Panc1 (cell line): ENCODE measurements at places on chromosomes 5 and 9.
A peak's percentile ranks its signal among the peaks of the same experiment; 100 is the strongest.

DNA sequence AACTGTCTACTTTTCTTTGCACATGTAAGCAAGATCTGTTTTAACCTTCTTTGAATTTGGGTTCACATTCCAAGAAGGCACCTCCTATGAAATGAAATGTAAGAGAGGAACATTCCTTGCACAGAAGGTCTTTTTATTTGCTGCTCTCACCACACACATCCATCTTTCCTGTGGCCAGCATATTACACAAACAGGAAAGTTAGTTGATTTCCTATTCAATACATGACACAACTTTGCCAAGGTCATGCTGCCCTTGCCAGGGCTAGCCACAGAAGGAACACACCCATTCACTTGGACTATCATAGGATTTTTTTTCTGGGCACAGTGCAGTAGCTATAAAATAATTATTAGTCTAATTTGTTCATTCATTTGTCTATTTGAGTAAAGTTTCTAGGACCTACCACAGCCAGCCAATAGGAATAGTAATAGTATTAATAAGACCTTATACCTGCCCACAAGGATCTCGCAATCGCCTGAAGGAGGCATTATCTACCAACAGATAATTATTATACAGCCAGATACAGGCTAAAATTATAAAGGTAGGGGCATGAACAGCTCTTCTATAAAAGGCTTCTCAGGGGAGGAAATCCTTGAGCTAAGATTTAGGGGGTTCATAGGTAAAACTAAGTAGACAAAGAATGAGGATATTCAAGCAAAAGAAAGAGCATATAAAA, 78.1 kb upstream of the NREP start:
- no peak for DNase-seq

- DNase-seq: peak; percentile 54
Measured at GRCh38 chr5:125559296-125559695, 812.9 kb upstream of the ZNF608 start.

DNA sequence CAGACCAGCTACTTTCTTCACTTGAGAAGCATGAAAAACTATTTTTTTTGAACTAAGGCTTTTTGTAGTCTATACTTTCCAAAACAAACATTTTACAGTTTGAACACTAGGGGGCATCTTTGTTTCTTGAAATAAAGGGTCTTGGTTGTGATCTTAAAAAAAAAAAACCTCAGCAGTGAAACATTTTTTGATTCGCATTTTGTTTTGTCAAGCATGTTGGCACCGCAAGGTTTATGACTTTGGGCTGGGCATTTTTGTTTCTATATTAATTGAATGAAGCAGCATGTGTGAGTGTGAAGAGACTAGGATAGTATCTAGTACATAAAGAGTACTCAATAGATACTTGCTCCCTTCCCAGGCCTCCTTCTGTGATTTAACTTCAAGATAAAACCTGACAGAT, 31.6 kb upstream of the ACOT12 start:
- DNase-seq: no peak

GRCh38 chr5:61949054-61949678, 356.8 kb upstream of the KIF2A start:
- DNase-seq: no peak

GRCh38 chr9:82997476-82998140, 65.3 kb downstream of the RASEF start:
- DNase-seq: no peak

DNA sequence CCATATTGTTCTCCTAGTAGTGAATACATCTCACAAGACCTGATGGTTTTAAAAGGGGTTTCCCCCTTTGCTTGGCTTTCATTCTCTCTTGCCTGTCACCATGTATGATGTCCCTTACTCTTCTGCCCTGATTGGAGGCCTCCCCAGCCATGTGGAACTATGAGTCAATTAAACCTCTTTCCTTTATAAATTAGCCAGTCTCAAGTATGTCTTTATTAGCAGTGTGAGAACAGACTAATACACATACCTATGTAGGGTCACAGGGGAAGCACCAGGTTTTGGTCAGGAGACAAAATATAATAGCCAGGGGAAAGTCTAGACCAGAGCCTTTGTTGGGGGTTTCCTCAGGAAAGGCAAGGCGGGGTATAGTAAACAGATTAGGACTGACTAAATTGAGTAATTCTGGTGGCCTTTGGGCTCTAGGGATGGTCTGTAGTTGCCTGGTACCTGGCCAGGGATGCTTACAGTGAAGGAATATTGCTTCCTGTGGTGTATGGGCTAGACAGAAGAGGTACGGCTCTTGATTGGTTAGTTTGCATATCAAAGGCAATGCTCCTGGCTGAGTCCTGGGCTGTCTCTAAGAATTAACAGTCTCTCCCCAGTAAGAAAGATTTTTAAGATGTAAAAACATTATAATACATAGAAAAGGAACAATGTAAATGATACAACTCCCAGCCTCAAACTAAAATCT, 254.5 kb downstream of the ELAVL2 start:
- no peak for DNase-seq

GRCh38 chr5:119190470-119191095, 119.7 kb downstream of the DMXL1 start:
- no peak for DNase-seq

DNA sequence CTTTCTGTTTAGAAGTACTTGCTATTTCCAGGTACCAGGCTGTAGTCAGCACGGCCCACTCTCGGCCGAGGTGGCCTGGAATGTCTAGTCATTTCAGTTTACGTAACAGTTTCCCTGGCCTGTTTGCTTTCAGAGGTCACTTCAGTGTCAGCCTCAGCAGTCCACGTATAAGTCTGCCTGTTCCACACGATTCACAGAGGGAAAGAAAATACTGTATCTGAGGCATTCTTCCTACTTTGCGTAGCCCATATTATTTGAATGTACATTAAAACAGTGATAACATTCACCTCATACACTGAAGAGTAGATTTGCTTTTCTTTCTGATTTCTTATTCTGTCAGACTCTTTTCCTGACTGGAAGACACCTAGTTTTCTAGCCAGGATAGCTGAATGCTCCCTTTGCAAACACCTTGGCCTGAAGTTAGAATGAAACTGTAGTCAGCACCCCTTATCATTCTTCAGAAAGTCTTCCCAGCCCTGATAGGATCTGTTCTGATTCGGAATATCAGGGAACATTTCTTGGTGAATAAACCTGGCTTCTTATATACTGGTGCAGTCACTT, 140.9 kb downstream of the AOPEP start:
- DNase-seq: no peak

DNA sequence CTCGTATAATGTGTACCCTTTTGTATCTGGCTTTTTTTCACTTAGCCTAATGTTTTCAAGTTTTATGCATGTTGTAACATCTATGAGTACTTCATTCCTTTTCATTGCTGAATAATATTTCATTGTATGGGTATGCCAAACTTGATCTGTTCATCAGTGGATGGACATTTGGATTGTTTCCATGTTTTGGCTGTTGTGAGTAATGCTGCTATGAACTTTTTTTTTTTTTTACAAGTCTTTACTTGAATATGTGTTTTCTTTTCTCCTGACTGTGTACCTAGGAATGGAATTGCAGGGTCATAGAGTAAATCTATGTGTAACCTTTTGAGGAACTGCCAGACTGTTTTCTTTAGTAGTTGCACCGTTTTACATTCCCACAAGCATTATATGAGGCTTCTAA, 52.4 kb downstream of the MTREX start:
- no peak for DNase-seq

DNA sequence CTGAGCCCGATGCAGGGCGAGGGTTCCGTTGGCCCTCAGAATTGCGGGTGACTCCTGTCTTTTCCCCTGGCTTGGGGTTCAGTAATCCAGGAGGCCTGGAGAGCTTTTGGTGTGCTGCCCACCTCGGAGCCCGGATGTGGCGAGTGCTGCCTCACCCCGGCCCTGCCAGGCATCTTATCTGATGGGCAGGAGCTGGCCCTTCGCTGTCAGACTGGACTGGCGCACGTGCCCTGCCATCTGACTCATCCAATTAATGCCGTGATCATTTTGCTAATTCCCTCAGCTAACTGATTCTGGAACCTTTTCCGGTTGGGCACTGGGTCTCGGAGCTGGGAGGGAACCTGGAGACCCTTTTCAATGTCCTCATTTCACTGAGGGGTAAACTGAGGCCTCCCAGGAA, 34.6 kb downstream of the RXRA start:
- DNase-seq: no peak

GRCh38 chr5:143896966-143897365, 85.0 kb downstream of the HMHB1 start:
- DNase-seq: no peak

- DNase-seq: no peak
Measured at GRCh38 chr9:16613051-16613450, 257.4 kb downstream of the BNC2 start.

DNA sequence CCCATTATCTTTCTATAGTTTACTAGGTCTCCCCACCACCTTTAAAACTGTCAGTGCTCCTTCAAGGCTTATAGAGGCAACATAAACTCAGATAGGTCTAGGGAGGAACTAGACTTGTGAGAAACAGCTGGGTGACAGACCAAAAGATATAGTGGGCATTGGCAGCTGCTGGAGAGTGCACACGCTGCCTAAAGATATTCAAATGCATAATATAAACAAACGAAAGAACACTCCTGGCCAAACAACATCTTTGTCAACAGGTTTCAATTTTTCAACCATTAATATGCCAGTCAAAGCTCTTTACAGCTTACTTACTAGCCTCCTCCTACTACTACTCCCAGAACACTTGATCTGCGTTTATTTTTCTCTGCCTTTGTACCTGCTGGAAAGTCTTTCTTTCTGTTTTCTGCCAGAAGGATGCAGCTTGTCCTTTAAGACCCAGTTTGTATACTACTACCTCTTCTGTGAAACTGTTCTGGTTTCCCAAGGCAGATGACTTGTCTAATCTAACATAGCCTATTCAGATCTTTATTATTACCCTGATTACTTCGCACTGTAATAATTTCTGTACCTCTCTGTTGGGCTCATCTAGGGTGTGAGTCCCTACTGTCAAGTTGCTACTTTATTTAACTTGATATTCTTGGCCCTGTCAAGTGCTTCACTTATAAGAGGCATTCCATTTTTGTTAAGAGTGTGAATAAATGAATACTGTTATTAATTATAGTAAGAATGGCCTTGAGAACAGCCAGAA, 14.3 kb downstream of the KDM3B start:
- no peak for DNase-seq
